Calu3 (cell line): ENCODE measurements at places on chromosomes 16 and 17.

DNA sequence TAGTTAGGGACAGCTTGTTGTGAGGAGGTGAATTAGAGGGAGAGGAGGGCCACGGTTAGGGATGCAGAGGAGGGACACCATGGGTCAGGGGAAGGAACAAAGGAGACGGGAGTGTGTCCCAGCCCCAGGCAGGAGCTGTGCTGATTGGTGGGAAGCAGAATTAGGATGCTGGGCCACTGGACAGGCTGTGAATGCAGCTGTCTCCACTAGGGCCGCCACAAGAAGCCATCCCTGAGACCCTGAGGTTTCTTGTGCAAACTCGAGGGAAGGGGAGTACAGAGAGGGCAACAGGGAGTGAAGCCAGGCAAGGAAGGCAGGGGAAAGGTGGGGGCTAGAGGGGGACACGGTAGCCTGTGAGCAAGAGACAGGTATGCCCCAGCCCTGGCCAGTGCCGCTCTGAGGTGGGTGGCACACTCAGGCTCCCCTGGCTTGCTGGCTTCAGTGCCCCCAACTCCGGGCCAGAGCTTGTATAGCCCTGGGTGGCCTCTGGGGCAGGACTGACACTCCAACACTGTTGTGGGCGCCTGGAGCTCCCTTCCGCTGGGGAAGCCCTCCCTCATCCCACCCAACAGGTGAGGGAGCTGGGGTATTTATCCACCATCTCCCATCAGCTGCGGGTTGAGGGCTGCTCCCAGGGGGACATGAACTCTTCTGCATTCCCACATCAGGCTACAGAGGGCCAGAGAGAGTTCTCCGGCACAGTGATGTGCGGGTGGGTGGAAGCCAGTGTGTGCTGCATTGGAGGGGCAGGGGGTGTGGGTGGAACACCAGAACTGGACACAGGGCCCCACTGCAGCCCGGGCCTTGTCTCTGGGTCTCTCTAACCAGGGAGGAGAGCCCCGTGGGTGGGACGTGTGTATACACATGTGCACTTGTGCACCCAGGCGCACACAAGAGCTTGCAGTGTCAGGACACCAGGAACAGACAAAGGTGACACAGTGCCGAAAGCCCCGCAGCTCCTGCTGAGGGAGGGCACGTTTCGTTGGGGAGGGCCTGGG lies 8.3 kb upstream of the SPPL2C start:
- no peak for DNase-seq

DNA sequence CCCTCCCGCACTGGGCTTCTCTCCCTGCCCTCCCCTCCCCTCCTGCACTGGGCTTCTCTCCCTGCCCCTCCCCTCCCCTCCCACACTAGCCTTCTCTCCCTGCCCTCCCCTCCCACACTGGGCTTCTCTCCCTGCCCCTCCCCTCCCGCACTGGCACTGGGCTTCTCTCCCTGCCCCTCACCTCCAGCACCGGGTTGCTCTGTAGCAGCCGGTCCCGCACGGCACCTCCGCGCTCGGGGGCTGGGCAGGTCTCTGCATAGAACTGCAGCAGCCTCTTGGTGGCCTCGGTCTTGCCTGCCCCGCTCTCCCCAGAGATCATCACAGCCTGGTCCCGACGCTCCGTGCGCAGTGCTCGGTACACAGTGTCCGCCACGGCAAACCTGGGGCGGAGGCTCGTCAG lies 9.8 kb downstream of the MYO1C start:
- no peak for DNase-seq

GRCh38 chr17:80511222-80512180 lies 33.1 kb upstream of the RPTOR start:
- DNase-seq, result no peak

- DNase-seq, result no peak
Observed at GRCh38 chr16:49490321-49490705, 116.7 kb downstream of the C16orf78 start.
